ENCODE measurements at places on chromosomes 16 and 17. TPM values are rescaled to one million over a fixed set of nuclear protein-coding genes. Genes with fewer than 3 reads are reported as not detected.

GRCh38 chr17:10757067-10757466 lies 27.2 kb upstream of the TMEM220 start:
- no peak overlapping the region for H3K27ac ChIP-seq
- H3K36me3 ChIP-seq = no peaks in the 10 kb centered on the region
- no peak for DNase-seq
- no peaks in the 10 kb centered on the region for H3K27me3 ChIP-seq
- no peak overlapping the region for H3K4me3 ChIP-seq
- no peaks in the 10 kb centered on the region for H3K4me1 ChIP-seq

The SPNS2 gene
- total RNA-seq = 0.38 TPM

The CCDC43 gene
- total RNA-seq = 20.1 TPM

The MSLN gene
- total RNA-seq = not detected

DNA sequence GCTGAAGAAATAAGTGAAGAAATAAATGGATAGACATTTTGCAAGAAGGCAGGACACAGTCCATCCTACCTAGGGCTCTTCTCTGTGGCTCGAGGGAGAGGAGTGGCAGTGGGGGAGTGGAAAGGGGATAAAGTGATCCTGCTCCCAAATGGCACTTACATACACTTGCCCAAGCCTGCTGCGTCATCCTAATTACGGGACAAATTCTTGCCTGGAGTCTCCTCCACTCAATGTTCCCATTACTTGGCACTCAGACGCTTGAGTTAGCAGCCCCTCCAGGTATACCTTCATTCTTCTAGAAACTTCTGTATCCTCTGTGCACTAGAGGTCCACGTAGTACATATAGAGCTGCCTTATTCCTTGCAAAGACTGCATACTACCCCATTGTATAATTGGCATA lies 15.7 kb upstream of the MAP3K14 start:
- no peak for DNase-seq
- H3K36me3 ChIP-seq = no peaks in the 10 kb centered on the region
- H3K4me3 ChIP-seq = peak overlapping the region; percentile 46
- H3K27me3 ChIP-seq = no peaks in the 10 kb centered on the region
- H3K4me1 ChIP-seq = peaks cover 43% of the 10 kb centered on the region
- peak overlapping the region; percentile 69 for H3K27ac ChIP-seq

DNA sequence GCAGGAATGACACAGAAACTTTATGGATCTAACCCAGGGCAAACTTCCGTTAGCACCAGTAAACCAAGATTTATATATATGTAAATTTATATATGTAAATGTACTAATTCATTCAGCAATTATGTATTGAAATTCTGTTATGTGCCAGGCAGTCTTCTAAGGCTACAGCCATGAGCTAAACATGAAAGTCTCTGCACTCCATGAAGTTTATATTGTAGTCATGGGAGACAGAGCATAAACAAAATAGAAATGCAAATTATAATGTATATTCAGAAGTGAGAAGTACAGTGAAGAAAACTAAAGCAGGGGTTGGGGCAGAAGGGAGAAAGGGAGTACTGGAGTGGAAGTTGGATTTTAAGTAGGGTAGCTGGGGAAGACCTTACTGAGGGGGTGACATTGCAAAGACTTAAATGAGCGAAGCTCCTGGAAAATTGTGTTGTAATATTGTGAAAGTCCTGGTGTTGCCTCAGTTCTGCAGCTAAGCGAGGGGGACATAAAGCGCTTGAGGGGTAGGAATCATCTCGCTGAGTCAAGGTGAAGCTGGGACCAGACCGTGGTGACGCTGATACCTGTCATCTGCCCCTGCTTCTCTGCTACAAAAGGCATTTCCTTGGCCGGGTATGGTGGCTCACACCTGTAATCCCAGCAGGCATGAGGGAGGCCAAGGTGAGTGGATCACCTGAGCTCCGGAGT lies 64.8 kb downstream of the YPEL2 start:
- H3K4me3 ChIP-seq = no peak overlapping the region
- no peak for DNase-seq
- no peaks in the 10 kb centered on the region for H3K27me3 ChIP-seq
- peaks cover 68% of the 10 kb centered on the region for H3K36me3 ChIP-seq
- H3K27ac ChIP-seq = peak overlapping the region; percentile 44

The OR4D1 gene
- not detected for total RNA-seq

The ABCC11 gene
- not detected for total RNA-seq

The PFAS gene
- total RNA-seq = 121 TPM

- no peaks in the 10 kb centered on the region for H3K4me1 ChIP-seq
- no peak overlapping the region for H3K4me3 ChIP-seq
- DNase-seq = no peak
- H3K27me3 ChIP-seq = peaks cover 19% of the 10 kb centered on the region
Observed at GRCh38 chr16:85471469-85472431, 141.4 kb upstream of the GSE1 start.

GRCh38 chr17:72671016-72671415 lies 421.5 kb downstream of the SLC39A11 start:
- H3K27me3 ChIP-seq = no peaks in the 10 kb centered on the region
- H3K36me3 ChIP-seq = peaks cover 3% of the 10 kb centered on the region
- H3K4me1 ChIP-seq = peaks cover 6% of the 10 kb centered on the region
- no peak for DNase-seq

The SDR42E1 gene
- total RNA-seq = 7.4 TPM

DNA sequence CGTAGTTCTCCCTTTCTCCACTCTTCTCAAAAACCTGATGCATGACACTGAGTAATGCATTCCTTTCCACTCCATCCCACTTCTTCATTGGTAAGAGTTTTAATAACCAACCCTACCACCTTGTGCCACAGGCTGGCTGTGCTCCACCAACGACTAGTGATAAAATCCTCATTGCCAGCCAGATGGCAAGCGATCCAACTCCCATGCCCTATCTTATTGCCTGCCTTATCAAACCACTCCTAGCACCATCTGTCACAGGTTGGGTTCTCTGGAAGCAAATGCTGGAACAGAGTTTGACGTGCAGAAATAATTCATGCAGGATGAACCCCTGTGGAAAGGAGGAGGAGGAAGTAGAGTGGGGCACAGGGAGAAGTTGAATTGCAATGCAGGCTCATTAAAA lies 99.5 kb downstream of the CHD9NB start:
- H3K27ac ChIP-seq = no peak overlapping the region
- H3K36me3 ChIP-seq = no peaks in the 10 kb centered on the region
- no peaks in the 10 kb centered on the region for H3K4me1 ChIP-seq
- peaks cover 3% of the 10 kb centered on the region for H3K27me3 ChIP-seq

DNA sequence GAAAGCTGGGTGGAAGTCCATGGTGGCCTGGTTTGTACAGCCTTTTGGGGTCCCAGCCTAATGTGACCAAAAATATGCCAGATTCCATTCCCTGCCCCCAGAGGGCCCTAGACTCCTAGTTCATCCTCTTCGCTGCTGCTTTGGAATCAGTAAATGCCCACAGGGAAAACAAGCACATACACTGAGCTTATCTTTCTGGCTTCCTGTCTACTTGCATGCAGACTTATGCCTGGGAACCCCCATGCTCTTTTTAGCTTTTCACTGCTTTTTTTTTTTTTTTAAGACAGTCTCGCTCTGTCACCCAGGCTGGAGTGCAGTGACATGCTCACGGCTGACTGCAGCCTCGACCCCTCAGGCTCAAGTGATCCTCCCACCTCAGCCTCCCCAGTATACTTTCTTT lies 6.2 kb upstream of the CD300LG start:
- H3K4me3 ChIP-seq = no peak overlapping the region
- H3K4me1 ChIP-seq = no peaks in the 10 kb centered on the region
- H3K27ac ChIP-seq = no peak overlapping the region

GRCh38 chr16:56075732-56076388 lies 115.4 kb upstream of the GNAO1 start:
- no peak overlapping the region for H3K4me3 ChIP-seq
- DNase-seq = no peak
- H3K4me1 ChIP-seq = no peaks in the 10 kb centered on the region
- peaks cover 16% of the 10 kb centered on the region for H3K27me3 ChIP-seq
- no peak overlapping the region for H3K27ac ChIP-seq

DNA sequence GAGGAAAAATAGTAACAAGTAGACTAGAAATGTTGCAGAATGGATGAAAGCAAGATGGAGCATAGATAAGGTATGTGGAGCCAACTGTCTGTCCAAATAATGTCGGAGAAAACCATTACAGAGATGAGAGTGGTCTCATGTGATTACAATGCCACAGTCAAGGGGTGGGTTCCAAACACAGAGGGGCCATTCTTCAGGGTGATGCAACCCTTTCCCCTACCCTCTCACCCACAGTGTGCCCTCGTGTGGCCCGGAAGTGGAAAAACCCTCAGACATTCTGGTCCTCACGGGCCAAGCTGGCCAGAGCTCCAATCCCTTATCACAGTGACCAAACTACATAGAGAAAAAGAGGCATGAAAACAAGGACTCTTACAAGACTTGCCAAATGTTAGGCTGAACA lies 17.7 kb upstream of the HS3ST3A1 start:
- H3K36me3 ChIP-seq = no peaks in the 10 kb centered on the region
- no peaks in the 10 kb centered on the region for H3K4me1 ChIP-seq
- no peak for DNase-seq
- H3K27me3 ChIP-seq = peaks cover 29% of the 10 kb centered on the region

The SEPTIN12 gene
- not detected for total RNA-seq

The CSH2 gene
- total RNA-seq = not detected
